Kasumi-1 (cell line): ENCODE measurements at places on chromosomes 7 and 10.

DNA sequence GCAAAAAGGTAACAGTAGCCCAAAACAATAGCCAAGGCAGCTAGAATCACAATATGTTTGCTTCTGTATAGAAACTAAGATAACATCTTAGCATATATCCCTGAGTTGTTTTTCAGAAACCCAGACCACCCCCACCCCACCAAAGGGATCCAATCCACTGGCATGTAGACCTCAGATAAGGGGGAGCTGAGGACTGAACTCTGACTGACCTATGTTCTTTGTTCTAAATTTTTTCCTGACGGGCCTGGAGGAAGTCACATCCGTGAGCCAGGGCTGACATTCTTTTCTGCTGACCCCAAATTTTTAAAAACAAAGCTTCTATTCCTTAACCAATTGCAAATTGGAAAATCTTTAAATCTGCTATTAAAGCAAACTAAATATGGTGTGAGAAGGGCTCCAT lies 493.9 kb upstream of the IGFBP3 start:
- no peak for DNase-seq

DNA sequence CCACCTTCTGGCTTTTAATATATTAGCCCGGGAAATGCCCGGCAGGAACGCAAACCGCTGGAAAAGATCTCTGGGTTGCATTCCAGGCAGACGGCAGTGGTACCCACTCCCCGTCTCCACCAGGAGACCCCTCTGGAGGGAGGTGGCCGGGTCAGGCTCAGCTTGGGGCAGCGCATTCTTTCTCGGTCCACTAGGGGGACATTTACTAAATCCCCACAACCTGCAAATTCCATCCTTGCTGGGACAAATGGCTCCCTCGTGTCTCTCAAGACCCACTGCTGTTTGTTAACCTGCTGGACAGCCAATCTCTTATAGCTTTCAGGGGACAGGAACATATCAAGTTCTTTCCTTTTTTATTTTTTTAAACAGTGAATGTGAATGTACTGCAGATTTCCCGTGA lies 45.8 kb upstream of the CARD11 start:
- DNase-seq = peak; percentile 2

GRCh38 chr7:36152756-36153570 lies at the start of gene EEPD1:
Gene EEPD1 (plus strand): TSS chr7:36153254. CDS start chr7:36154325, 1,071 bp downstream.
- DNase-seq = peak; percentile 100

- no peak for DNase-seq
These were observed 309.5 kb upstream of the TEX47 start for GRCh38 chr7:89104748-89105685.

DNA sequence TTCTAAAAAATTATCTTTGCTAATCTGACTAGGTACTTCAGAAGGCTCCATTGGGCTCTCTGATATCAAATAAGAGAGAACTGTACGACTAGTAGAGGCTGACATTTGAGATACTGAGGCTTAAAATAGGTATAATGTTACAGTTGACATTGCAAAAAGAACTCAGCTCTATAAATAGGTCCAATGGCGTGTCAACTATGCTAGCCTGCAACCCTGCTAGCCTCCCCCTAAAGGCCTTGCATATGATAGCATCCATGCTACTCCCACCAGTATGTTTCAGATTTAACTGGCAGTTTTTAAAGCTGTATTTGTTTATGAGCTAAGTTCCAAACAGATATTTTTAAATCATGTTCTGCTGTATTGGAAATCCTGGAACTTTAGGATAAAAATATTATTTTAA lies at the start of gene PPP1R3A:
Gene PPP1R3A (minus strand): TSS at position 64 of the 400 bp plus-strand sequence. CDS start 13 bp downstream, at position 51.
- no peak for DNase-seq

GRCh38 chr7:294440-295154 lies 4.6 kb downstream of the FOXL3 start:
- no peak for DNase-seq

- peak; percentile 93 for DNase-seq
These were observed 65.9 kb upstream of the CC2D2B start for GRCh38 chr10:95841661-95842498.

DNA sequence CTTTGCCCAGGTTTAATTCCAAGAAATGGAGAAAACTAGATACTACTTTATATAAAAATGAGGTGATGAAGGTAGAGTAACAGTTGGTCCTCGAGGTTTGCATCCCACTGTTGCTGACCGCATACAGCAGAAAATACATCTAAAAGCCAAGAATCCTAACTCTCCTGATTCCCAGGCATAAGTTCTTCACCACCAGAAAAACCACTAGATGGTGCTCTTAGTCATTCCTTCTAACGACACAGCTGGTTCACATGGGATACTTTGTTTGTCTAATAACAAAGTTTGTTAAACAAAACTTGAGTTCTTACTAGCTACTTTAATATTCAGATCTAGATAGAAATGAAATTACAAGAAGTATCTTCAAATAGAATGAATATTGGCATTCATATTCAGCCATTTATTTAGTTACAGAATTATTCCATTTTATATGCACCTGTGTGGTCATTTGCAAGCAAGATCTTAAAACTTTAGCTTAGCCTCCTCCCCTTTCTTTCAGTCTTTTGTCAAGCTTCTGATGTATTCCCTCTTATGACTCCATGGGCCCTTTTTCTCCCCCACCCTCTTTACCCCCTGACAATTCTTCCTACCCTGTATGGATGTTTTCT lies 54.1 kb upstream of the CYP26C1 start:
- DNase-seq = peak; percentile 71
